Activated T-helper 2 cell treated with anti-CD3 and anti-CD28 coated beads, Interferon-gamma antibody, Interleukin-2, Interleukin-4, amounts not matched to agents 10 μg/mL and 5 μg/mL and 100 μg/mL, durations not matched to agents 14 hours and 24 hours and 36 hours (primary cell): ENCODE measurements at places on chromosomes 3 and 15. TPM values are rescaled to one million over a fixed set of nuclear protein-coding genes. Genes with fewer than 3 reads are reported as not detected.

DNA sequence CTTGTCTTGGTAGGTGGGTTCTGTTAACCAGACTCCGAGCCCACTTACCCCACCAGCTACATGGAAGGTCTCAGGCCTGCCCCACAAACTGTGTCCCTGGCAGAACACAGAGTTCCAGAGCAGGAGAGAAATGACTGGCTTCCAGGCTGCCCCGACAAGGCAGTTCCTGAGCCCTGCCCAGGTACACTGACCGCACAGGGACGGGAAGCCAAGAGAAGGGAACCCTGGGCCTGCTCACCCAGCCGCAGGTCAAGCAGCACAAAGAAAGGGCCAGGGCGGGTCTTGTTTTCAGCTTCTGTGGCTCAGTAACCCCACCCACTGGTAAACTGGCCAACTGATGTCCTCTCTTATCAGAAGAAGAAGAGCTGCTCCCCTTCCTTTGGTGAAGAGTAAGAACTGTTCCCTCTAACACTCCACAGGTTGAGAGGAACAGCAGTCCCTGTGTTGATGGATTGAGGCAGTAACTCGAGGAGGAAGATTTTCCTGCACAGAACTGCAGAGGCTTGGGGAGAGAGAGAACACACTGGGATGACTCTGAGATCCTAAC, 68.4 kb downstream of the CRTC3 start:
- DNase-seq = no peak

MEX3B gene
- total RNA-seq = 1.6 and 1.8 TPM in 2 replicates

DNA sequence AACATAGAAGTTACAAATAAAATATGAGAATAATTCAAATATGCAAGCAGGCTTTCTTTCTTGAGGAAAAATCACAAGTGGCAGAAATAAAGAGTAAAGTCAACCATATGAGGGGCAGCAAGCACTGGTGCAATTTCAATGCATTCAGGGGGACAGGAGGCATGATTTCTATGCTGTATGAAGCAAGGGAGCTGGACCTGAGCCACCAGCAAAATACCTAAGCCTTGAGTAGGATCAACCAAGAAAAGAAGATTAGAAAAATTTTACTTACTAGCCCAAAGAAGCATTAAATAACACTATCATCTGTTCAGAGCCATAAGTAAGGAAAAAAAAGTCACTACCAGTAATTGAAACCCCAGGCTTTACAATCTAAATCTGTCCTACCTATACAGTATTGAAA, 6.3 kb downstream of the ADGRG7 start:
- no peak for DNase-seq

ARPP21 gene
- 0.14 TPM in 1 of 2 replicates, not detected in the other for total RNA-seq

GRCh38 chr15:90787881-90788280, 70.7 kb downstream of the BLM start:
- no peak for DNase-seq

RAP2B gene
- total RNA-seq = 13.7 and 14.0 TPM in 2 replicates

- no peak for DNase-seq
Observed at GRCh38 chr15:65987100-65987499, 117.8 kb downstream of the RAB11A start.

GRCh38 chr3:64238971-64239667, 13.9 kb upstream of the PRICKLE2 start:
- no peak for DNase-seq

SLC12A6 gene
- total RNA-seq = 16.6 and 17.0 TPM in 2 replicates

- DNase-seq = no peak
Observed at GRCh38 chr3:130900959-130901358, 7.1 kb downstream of the ATP2C1 start.

- no peak for DNase-seq
Observed at GRCh38 chr3:149353581-149354184, 20.2 kb upstream of the TM4SF18 start.

DNA sequence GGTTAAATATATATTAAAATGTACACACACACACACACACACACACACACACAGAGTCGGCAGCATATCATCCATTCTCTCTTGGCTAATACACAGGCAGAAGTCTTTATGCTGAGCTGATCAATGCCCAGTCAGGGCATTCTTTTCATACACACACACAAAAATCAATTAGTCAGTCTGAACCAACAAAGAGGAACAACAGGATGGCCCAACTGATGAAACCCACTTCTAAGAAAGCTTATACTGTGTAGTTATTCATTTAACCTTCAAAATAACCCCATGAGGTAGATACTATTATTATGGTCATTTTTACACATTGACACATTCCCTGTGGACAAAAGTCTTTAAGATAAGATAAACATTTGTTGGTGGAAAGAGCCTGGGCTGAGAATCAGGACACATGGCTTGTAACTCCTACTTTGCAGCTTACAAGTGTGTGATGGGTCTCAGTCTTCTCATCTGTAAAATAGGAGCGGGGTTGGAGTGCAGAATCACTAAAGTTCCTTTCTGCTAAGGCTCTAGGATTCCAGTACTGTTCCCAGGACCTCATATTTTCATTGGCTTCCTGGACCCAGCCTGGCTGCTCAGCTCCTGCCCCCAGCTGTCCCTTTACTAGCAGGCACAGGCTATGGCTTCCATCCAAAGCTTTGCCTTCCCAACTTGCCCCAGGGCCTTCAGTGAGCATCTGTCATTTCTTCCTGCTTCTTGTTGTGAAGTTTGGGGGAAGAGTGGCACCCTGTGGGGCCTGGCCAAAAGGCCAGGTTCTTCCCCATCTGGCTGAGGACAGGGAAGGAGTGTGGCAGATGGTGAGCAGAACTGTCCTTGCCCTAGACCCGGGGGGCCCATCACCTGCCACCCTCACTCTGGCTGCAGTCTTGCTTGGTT, 27.2 kb upstream of the GLCE start:
- no peak for DNase-seq

GRCh38 chr15:27123808-27124207, 152.8 kb downstream of the GABRG3 start:
- DNase-seq = no peak

- peak; percentile 71 for DNase-seq
Observed at GRCh38 chr3:187919048-187919447, 173.8 kb upstream of the BCL6 start.

DNA sequence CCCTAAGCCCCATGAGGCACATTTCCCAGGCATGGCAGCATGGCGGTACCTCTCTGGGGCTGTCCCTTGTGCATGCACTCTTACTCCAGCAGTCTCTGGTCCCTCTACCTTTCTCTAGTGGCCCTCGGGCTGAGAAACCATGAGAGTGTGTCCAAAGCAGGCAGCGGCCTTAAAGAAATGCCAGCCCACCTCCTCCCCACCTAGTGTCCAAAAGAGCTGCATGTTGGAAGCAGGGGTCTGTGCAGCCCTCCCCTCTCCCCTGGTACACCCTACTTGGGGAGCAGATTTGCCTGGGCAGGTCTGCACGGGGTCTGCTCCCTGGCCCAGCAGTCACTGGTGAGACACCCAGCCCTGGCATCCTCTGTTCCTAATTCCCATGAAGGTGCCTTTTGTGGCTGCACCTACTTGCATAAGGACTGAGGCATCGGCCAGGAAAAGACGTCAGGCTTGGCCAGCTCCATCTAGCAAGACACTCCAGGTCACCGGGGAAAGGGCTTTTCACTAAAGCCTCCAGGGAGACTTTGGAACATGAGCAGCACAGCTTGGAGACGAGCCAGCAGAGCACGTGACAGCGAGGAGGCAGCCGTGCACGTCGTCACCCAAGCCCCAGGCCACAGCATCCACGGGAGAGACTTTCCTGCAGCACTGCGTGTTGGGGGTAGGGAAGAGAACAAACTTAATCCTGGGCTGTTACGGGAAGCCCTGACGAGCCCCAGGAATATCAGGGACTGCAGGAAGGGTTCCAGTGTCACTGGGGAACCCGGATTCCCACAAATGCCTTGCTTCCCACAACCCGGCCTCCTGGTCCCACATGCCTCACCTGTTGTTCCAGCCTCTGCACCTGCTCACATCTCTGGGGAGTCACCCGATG, 38.8 kb downstream of the TM2D3 start:
- DNase-seq = no peak

GRCh38 chr3:162641317-162641716, 1144.7 kb downstream of the OTOL1 start:
- no peak for DNase-seq

UBXN7 gene
- 64.4 and 67.8 TPM in 2 replicates for total RNA-seq

DNA sequence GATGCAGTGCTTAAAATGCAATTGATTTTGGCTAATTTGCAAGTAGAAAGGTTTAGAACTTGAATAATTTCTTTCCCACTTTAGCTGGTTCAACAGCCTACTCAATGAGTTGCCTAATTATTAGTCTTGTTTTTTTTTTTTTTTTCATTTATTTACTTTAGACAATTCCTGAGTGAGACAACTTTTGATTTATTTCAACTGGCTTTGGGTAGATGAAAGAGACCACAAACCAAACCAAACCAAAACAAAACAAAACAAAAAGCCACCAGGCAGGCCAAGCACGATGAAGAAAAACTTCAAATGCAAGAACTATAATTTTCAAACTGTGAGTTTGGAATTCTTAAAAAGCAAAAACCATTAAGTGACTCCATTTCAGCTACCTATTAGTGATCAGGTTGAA, 469.9 kb downstream of the GBE1 start:
- DNase-seq = no peak

- DNase-seq = no peak
Observed at GRCh38 chr3:38421679-38422336, 31.9 kb upstream of the ACVR2B start.

DNA sequence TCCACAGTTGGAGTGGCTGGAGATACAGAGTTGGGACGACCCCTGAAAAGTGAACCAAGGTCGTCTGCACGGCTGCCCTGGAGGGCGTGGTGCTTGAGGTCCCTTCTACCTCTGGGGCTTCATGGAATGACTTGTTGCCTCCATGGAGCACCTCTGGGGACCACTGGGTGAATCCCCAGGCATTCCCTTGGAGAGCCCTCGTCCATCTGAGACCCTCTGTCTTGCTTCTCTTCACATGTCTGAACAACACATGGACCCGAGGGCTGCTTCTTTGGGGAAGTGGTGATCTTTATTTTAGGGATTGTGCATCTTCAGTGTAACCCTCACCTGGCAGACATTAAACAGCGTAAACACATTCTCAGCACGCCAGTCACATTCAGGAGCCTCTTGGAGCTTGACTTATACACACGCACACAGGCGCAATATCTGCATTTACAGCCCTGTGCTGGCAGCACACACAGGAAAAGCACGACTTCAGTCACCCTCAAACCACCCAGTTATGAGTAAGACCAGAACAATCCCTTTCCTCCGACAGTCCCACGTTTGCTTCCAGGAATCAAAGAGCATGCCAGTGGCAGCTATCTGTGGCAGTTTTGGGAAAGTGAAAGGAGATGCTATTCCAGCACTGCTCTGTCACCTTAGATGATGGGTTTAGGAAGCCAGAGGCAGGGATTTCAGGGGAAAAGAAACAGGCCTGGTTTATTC, 12.6 kb downstream of the FAM107A start:
- DNase-seq = no peak

DNA sequence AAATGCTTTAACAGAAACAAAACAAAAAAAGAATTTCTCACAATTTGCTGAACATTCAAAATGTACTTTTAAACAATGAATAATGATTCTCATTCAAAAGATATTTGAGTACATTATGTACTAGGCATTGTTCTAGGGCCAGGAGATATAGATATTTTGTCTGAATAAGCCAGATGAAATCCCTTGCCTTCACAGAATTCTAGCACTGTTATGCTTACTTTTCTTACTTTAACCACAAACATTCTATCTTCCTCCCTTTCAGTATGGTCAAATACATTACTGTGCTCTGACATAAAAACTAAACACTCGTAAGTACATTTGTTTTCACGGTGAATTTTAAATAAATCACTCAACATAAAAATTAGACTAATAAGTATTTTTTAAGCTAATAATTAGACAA, 116.7 kb downstream of the ADAM10 start:
- no peak for DNase-seq

GRCh38 chr3:14144423-14145075, 19.7 kb downstream of the TMEM43 start:
- peak; percentile 73 for DNase-seq

GLDN gene
- 0.34 and 0.62 TPM in 2 replicates for total RNA-seq

DNA sequence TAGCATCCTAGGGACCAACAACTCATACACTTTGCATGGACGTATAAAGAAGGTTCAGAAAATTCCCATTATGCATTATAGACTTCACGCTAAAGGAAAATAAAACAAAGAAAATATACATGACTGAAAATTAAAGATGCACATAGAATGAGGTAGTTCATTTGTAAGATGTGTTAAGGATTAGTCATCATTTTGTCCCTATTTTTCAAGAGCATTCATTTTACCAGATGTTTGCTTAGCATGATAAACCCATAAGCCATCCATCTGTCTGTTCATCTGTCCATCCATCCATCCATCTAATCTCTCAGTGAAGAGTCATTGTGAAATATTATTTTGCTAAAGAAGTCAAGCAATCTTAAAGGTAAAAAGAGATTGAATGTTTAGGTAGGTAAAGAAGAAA, 80.3 kb downstream of the TFG start:
- no peak for DNase-seq

GRCh38 chr3:187770224-187770623, 25.0 kb upstream of the BCL6 start:
- no peak for DNase-seq

CFAP44 gene
- total RNA-seq = 2.0 and 3.1 TPM in 2 replicates

DNA sequence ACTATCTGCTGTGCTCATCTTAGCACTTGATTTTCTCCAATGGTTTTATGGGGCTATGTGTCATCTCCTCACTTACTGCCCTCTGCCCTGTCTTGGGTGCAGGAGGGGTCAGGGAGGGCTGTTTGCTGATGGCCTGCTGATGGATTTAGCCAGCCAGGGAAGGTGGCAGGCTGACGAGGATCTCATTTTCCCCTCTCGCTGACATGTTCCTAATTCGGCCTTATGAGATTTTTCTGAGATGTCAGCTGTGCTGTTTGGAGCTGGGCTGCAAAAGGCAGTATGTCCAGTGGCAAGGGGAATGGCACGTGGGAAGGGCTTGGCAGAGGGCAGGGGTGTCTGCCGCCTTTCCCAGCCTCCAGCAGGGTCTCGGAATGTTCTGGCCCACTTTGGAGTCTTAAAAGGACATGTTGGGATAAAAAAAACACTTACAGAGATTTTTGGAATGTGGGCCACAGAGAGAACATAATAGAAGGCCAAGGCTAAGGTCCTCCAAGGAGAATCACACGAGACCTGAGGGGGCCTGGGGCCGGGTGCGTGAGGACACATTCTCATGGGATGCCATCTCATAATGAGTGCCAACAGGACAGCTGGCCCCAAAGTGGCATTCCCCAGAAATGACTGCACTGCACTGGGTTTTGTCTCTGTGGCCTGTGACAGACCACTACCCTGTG, 303.8 kb downstream of the TLE3 start:
- DNase-seq = no peak

GRCh38 chr3:88189361-88189810, 39.6 kb downstream of the C3orf38 start:
- DNase-seq = no peak
